Muscle of back (tissue), 13 donors: ENCODE measurements at places on chromosomes 6 and 20.

- peak; percentile 87 for DNase-seq
Observed at GRCh38 chr20:17558154-17558940, 11.5 kb upstream of the DSTN start.

GRCh38 chr20:43198607-43199006, 8.9 kb upstream of the PTPRT start:
- DNase-seq, result no peak

DNA sequence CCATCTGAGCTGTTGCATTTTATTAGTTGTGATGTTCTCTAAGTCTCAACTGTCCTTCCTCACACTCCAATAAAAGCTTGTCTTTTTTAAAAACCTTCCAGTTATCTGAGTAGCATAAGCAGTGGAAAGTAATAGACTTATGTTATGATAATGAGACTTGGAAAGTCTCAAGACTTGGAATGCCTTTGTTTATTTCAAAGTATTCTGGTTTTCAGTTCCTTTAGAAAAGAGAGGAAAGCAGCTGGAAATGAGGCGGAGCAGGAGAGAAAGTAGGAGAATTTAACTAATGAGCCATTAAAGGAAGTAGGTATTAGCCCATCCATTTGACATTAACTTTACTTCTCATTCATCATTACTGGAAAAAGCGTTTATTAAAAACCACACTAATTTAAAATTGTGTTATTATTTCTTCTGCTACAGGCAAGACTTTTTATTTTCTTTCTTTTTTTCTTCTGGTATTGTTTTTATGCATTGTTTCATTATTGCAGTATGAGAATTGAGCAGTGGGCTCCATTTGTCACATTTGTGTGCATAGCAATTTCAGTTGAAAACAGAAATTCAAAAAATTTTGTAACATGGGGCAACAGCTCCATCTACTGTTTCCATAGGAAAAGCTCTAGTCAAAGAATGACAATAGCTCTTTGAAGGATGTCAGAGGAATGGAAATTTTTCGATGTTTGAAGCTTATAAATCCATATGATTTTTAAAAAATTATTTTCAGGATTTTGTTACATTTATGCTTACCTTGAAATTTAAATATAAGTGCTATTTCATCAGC, 194.8 kb downstream of the COL9A1 start:
- peak; percentile 69 for DNase-seq

- DNase-seq, result peak; percentile 47
Observed at GRCh38 chr20:25310921-25311728, 63.2 kb downstream of the PYGB start.

- DNase-seq, result no peak
Observed at GRCh38 chr20:16321291-16321690, 252.0 kb downstream of the KIF16B start.

DNA sequence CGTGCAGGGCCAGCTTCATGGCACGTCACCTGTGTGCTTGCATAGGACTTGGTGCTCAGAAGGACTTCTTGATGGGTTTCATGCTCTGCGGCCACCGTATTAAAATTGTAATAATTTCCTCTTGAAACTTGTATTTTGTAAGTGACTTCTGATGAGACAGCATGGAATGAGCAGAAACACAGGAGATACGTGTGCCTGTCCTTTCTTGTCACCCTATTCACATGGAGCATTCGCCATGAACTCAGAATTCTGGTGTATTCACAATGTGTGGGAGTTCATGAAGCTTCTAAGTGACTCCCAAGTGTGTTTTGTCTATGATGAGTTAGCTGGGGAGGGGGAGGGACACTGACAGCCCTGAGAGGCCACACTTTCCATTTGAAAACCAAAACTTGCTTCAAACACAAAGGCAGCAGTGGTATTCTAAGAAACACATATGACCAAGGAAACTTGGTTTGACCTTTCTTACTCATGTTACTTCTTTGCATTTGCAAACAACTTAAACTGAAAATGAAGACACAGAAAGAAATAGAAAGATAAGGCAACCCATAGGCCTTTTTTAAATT, 92.1 kb upstream of the NEDD9 start:
- DNase-seq, result no peak
